ENCODE measurements at places on chromosomes 3 and 15.

GRCh38 chr3:69983546-69984265 is 15.8 kb upstream of the SAMMSON start:
- DNase-seq = no peak

- DNase-seq = no peak
Observed at GRCh38 chr3:128112357-128112968, 11.1 kb downstream of the RUVBL1 start.

DNA sequence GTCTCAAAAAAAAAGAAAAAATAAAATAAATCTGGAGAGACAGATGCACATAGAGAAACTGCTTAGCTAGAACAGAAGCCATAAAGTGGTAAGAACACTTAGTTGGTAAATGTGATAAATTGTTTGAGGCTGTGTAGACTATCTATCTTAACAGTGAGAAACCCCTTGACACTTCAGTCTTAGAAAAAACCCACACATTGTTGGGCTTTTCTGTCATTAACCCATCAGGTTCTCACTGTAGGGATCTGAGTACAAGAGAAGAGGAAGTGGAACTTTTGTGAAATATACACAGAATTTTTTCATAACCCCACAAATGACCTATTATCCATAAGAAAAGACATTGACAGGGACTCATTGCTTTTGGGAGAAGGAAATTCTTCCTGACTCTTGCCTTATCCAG is 24.4 kb downstream of the TP63 start:
- DNase-seq = no peak

GRCh38 chr3:7428206-7428718 is 567.3 kb downstream of the GRM7 start:
- no peak for DNase-seq

DNA sequence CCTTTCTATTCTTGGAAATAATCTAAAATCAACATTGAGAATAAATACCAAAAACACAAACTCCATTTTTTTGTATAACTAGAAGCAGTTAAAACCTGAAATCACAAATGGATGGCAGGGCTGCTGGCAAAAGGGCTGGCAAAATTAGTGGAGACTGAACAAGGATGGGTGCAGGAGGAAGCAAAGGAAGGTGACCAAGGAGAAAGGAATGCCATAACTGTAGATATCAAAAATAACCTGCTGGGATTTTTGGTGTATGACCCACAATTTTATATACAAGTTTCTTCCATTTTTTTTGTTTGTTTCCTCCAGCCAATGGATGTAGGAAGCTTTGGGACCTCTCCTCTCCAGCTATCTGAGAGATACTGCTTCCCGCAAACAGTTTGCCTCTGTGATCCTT is 12.7 kb downstream of the CFAP44 start:
- DNase-seq = no peak
